ENCODE measurements at places on chromosomes 1 and 21.

GRCh38 chr1:234582681-234583301, 27.2 kb downstream of the IRF2BP2 start:
- no peak for DNase-seq

GRCh38 chr1:38344716-38345115, 298.1 kb upstream of the POU3F1 start:
- DNase-seq = no peak

DNA sequence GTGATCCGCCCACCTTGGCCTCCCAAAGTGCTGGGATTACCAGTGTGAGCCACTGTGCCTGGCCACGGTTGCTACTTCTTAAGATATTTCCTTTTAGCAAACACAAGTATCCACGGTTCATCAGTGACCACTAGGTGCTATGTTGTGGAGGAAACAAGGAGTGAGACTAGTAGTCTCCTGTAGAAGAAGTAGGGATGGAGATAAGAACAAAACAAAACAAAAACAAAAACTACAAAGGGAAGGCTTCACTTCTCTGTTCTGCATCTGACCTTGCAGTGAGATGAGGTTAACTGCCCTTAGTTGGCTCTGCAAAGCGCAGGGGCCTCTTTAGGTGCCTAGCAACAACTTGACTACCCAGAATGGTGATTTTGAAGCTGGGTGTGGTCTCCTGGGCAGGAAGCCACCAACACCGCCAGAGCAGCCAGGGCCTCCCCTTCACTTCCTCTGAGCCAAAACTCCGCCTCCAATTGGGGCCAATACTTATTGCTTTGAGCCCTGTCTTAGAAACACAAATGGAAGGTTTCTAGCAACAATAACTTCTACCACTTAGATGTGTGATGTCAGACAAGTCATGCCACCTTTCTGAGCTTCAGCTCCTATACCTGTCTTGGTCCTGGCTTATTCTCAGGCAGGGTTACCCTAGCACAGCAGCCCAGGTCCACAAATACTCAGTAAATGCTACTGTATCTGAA, 12.8 kb upstream of the CDC42 start:
- no peak for DNase-seq

DNA sequence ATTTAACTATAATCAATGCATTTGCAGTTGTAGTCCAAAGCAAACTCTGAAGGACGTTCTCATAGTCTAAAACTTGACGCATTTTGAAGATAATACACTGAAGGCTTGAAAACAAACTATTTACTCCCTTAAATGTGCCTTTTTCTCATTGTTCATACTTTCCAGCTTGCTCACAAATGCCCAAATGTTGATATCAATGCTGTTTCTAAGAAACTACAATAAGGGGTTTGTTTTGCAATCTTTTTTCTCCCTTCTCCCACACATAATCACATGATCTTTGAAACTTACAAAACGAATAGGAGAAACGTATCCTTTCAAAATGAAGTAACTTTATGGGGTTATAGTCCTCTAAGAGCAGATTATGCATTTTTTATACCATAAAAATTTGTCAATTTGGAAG, 508.7 kb downstream of the DPYD start:
- no peak for DNase-seq
